ENCODE measurements at places on chromosomes 7 and 10.

GRCh38 chr7:70134029-70134770, 535.9 kb downstream of the AUTS2 start:
- DNase-seq = no peak

- DNase-seq = no peak
Observed at GRCh38 chr10:124654686-124655085, 89.5 kb downstream of the FAM53B start.

DNA sequence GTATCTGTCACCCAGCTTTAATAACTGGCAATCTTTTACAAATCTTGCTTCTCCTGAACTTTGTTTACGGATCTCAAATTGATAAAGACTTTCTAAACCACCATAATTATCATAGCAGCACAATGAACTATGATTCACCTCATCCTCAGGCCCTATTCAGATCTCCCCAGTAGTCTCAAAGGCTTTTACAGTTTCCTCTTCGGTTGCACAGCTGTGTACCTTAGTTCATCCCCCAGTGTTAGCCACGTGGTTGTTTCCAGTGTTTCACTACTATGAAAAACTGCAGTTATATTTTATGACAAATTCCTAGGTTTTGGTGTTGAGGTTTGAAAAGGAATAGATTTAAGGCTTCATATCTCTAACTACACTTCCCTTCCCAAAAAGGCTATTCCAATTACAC, 24.9 kb downstream of the PAXIP1 start:
- no peak for DNase-seq

DNA sequence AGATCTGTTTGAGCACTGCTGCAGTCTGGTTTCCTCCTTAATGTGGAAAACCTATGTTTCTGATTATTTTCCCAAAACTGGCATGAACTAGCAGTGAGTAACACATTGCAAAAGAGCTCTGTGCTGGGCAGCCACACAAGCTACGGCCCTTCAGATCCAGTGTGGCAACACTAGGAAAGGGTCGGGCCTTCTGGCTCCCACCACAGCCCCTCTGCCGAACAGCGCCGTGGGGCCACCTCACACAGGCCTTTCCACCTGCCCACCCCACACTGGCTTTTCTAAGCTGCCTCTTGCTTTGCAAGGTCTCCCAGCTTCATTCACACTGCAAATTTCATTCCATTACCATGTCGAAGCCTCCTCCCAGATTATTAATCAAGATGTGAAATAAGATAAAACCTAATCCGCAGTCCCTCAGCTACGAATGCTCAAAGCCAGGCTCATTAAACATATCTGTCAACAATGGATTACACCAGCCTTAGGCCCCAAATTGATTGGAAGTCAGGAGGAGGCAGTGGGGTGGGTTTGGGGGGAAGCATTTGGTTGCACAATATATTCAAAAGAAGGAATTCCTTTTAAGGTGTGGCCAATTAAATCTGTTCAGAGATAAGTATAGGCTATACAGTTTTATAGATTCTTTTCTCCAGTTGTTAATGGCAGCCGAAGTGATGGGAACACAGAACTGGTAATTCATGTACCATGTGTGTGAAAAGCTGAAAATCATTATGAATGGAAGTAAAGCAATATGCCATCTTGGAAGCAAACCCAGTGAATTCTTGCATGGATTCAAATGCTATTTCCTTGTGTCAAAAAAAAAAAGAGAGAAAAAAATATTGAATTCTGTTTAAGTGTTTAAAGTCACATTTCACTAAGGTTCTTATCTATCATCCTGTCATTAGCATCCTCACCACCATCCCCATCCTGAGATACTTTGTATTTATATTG, 223.7 kb downstream of the MTERF1 start:
- DNase-seq = no peak

DNA sequence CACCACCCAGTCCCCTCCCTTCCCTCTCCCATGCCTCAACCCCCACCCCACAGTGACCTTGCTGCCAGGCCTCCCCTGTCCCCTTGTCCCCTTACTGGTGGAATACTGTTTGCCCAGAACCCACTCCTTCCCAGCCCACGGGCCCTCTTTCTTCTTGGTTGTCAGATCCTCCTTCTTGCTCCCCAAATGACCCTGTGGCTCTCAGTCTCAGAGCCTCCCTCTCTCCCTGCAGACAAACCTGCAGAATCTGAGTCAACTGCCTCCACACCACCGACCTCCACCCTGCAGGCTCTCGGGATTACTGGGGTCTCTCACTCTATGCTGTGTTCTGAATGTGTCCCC, 47.5 kb downstream of the HSPA12A start:
- DNase-seq = no peak

DNA sequence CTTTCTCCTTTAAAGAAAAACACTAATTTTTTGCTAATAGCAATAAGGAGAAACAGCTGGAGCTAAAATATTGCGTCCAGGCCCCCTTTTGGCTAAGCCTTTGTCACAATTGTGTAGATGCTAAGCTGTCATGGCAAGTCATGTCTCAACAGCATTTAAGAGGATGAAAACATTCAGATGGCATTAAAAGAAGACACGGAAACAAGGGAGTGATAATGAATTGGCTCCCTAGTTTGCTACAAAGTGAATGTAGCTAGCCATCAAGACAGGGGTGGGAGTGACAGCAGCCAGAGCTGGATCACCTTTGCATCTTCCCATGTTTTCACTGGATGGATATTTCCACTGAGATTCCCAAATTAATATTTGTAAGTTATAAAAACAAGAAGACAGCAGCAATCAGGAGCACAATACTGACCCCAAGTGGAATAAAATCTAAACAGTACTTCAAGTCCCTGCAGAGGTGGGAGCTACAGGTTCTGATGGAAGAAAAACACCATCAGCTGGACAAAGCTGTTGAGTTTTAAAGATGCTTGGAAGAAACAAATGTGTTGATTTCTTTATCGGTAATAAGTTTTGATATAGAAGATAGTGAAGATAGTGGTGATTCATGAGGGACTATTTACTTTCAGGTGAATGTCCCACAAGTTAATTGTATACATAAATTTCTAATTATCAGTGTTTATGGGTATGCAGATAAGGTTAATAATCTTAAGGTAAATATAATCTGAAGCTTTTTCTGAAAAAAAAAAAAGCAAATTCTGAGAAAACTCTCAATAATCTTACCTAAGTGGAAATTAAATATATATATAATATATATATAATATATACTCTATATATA, 129.4 kb downstream of the SLC16A9 start:
- DNase-seq = peak; percentile 17

- no peak for DNase-seq
Observed at GRCh38 chr7:111356941-111357340, 205.4 kb downstream of the IMMP2L start.

GRCh38 chr7:101947899-101948298, 130.5 kb downstream of the CUX1 start:
- peak; percentile 52 for DNase-seq

DNA sequence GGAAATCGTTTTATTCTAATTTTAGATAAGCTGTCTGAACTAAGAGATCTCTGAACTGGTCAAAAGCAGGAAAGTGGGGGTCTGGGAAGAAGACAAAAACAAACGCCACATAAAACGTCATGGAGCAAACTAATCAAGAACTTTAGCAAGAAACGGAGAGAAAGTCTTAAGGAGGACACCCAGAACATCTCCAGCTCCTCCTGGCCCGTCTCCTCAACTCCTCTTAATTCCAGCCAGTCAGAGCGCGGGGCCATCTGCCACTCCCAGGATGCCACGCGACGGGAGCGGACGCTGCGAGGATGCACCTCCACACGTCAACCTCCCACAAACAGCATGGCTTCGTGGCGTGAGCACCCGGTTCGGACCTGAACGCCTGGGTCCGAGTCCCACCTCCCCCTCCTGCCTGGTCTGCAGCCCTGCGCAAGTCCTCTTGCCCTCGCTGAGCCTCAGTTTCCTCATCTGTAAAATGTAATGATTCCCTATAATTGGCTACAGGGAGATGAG, 598 bp downstream of the MMS19 start:
- peak; percentile 17 for DNase-seq

- no peak for DNase-seq
Observed at GRCh38 chr10:30510932-30511700, 77.1 kb downstream of the MAP3K8 start.

- no peak for DNase-seq
Observed at GRCh38 chr7:133359449-133359848, 106.6 kb downstream of the EXOC4 start.

- peak; percentile 78 for DNase-seq
Observed at GRCh38 chr7:51366930-51367613, 50.5 kb upstream of the COBL start.

DNA sequence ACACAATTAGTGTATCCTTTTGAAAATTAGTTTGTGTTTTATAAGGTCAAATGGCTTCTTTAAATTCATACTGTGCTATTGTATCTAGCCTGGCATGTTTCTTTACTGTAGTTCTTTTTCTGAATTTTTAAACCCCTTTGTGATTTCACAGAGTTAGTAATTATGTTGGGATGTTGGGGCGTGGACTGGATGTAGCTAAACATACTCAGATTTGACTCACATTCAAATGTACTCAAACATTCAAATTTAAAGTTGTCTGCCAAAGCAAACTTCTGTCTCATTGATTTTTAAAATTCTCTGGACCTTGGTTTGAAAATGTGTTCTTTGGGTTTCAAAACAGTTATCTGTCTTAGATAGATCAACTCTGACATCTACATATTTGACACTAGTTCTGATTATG, 7.2 kb upstream of the NRP1 start:
- DNase-seq = no peak

DNA sequence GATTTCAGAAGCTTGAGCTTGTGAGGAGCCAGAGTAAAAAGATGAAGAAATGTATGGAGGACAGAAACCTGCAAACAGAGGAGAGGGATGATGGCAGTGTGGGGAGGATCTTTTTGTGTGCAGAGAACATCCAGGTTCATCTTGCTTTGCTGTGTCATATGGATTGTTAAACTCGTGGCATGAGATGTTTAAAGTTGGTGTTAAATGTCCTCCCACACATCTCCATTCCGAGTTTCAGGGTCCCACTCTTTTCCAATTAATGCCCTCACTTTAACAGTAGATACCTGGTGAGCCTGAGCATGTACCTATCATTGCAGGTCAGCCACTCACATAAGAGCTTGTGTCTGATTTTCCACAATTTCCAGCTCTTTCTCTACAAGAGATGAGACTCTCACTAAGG, 147.7 kb downstream of the ST7 start:
- DNase-seq = no peak

- no peak for DNase-seq
Observed at GRCh38 chr10:86821388-86821999, 65.1 kb downstream of the BMPR1A start.

GRCh38 chr7:21128062-21128817, 299.6 kb upstream of the SP4 start:
- peak; percentile 92 for DNase-seq

DNA sequence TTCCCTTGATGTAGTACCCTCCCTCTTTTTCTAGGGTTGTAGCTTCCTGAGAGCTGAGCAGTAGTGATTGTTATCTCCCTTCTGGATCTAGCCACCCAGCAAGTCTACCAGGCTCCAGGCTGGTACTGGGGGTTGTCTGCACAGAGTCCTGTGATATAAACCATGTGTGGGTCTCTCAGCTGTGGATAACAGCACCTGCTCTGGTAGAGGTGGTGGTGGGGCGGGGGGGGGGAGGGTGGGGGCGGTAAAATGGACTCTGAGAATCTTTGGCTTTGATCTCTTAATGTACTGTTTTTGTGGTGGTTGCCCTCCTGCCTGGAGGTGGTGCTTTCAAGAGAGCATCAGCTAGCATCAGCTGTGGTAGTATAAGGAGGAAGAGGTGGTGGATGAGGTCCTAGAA, 302.0 kb upstream of the CHRM2 start:
- DNase-seq = no peak

GRCh38 chr7:133690740-133691139, 436.4 kb upstream of the LRGUK start:
- DNase-seq = no peak

DNA sequence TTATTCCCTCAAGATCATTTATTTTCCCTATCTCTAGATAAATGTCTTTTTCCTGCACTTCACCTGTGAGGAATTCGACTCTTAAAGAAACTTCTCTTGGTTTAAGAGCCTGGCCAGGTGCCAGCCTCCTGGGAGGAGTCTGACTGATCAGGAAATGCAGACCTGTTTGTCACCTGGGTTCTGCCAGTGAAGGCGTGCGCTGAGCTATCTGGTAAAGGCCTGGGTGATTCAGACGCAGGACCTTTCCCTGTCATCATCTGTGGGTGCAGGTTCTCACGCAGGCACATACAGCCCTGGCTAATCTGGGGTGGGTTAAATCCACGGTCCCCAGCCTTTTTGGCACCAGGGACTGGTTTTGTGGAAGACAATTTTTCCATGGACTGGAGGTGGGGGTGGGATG, 65.3 kb upstream of the AQP1 start:
- DNase-seq = no peak

GRCh38 chr10:118568327-118568848, 27.1 kb downstream of the PRLHR start:
- DNase-seq = no peak

GRCh38 chr10:16117305-16117695, 257.0 kb upstream of the MINDY3 start:
- DNase-seq = no peak
